ENCODE measurements at places on chromosomes 1 and 21.

GRCh38 chr1:98078596-98078995 is 157.8 kb upstream of the DPYD start:
- no peak for DNase-seq

DNA sequence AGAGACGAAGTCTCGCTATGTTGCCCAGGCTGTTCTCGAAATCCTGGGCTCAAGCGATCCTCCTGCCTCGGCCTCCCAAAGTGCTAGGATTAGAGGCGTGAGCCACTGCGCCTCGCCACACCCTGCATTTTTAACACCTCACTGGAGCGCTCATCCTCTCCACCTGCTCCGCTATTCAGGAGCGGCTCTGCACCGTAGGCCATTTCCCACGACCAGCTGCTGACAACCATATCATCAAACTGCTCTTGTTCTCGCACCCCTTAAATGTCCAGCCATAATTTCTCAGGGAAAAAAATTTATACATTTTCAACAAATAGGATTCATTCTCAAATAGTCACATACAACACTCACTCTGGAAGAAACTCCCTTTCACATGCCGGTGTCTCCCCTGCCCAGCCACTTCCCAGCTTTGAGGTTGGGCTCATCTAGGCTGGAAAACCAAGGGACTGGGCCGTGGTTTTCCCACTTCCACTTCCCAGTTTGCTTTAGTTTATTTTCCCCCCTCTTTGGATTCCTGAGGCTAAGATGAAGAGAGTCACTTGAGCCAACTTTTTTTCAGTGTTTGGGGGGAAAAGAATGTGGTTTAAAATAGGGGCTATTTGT is 639 bp upstream of the IPO9 start:
- peak; percentile 68 for DNase-seq

GRCh38 chr1:206802401-206802800 is 30.1 kb upstream of the IL10 start:
- DNase-seq = no peak

DNA sequence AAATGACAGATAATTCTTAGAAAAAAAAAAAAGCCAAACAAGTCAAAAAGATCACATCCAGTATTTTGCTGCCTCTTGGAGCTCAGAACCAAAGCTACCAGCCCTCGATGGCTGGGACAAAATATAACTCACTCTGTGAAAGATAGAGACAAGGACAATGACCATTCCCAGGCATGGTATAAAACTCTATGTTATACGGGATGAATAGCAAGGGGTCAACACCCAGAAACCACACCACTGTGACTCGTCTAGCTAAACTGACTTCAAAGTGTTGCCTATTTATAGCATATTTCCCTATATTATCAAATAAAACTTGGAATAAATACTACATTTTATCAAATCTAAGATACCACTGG is 10.1 kb downstream of the TMEM63A start:
- DNase-seq = no peak

- no peak for DNase-seq
Measured at GRCh38 chr1:234862360-234862943, 252.5 kb upstream of the IRF2BP2 start.

GRCh38 chr1:116722016-116722838 is 32.0 kb upstream of the CD2 start:
- DNase-seq = peak; percentile 90

GRCh38 chr1:26138974-26139558 is 19.8 kb upstream of the FAM110D start:
- DNase-seq = no peak

- no peak for DNase-seq
Measured at GRCh38 chr1:18401921-18402320, 78.8 kb upstream of the KLHDC7A start.

GRCh38 chr1:244237445-244237844 is 186.4 kb downstream of the ZBTB18 start:
- no peak for DNase-seq

DNA sequence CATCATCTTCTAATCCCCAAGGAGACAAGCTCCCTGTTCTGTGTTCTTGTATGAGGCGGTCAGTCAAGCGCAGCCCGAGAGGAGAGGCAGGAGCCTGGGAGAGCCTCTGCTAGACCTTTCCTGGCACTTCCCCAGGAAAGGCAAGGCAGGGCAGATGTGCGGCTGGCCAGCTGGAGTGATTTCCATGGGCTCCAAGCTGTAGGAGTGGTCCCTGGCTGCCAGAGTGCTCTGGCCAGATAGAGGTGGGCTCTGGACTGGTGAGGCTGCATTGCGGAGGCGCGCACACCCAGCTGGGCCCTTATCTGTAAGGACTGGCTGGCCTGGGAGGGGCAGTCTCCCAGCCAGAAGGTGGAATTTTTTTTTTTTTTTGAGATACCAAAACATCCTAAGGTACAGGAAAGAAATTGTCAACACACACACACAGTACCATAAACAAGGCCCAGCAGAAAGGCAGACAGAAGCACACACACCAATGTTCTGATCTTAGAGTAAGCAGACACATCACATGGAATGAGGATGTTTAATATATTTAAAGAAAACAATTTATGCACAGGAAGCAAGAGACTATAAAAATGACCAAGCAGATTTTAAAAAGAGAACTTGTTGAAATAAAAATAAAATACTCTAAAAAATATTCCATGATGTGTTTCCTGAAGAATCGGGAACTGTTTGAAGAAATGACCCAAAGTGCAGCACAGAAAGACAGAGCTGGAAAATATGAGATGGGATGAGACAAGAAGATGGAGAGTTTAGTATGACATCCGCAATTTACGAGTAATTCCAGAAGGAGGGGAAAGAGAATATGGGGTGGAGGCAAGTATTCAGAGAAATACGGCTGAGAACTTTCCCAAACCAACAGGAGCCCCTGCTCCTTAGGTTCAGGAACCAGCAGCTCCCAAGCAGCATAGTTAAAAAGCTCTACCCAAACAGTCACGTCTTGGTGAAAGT is 13.4 kb downstream of the IBA57 start:
- DNase-seq = no peak

DNA sequence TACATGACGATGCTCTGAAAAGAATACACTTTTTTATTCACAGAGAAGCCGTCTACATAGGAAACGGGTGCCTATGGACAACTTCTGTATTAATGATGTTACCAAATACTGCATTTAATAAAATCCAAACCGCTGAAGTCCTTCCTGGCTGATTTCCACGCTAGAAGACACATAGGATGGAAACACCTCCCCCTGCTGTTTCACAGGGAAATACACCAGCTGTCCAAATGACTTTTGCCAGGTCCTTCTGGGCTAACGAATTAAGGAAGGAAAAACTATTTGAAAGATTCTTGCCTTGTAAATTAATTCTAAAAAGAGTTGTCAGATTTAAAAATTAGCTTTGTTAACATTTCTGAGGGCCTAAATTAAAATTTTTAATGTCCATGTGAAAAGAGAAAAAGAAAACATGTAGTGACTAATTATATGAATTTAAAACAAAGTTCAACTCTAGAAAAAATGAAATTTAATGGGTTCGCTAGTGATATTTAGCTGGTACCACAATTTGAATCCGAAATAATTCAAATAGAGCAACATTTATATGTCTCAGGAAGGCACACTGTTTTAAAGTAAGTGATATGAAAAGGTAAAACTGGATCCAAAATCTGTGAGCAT is 146.0 kb downstream of the RERE start:
- peak; percentile 70 for DNase-seq

DNA sequence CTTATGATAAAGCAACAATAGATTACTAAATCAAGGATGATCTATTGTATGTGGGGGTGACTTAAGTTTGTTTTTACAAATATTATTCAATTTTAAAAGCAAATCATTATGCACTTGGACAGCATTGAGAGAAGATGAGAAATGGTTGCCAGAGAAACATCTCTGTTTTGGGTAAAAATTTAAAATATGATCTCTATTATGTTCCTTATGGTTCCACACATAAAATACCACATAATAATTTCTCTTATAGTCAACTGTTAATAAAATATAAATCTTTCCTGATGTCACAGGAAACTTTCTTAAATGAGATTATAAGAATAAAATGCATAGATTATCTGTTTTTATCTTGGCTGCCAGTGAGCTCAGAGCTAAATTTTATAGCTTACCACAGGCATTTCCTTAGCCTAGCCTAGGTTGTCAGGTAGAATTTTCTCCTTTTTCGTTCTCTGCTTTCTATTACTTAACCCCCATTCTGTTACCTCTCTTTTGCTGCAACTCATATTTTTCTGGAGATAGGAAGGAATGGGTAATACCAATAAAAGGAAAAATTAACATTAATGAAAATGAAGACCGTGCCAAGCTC is 109.7 kb downstream of the TGFB2 start:
- DNase-seq = no peak

- no peak for DNase-seq
Measured at GRCh38 chr1:21030181-21030580, 146.5 kb downstream of the EIF4G3 start.

DNA sequence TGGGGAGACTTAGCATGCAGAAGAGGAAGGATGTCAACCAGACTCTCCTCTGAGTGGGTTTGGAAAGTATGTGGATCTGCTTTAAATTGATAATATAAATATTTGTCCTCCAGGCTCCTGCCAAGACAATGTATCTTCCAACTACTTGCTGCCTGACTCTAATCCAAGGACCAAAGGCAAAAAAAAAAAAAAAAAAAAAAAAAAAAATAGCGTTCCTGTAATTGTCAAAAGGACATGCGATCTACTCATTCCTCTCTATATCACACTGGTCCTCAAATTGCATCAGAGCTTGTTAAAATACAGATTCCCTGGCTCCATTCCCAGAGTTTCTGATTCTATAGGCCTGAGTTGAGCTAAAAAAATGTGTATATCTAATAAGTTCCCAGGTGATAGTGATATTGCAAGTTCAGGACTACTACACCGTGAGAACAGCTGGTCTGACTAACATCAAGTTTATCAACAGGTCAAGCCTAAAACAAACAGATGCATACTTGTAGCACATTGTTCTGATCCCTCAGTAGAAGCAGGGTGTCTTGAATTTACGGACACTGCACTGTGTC is 141.3 kb downstream of the TNR start:
- DNase-seq = no peak

GRCh38 chr1:154746622-154747299 is 123.3 kb downstream of the KCNN3 start:
- DNase-seq = no peak

GRCh38 chr1:2314273-2314802 is 77.0 kb downstream of the MORN1 start:
- DNase-seq = peak; percentile 22

GRCh38 chr1:11354893-11355553 is 82.0 kb downstream of the UBIAD1 start:
- peak; percentile 74 for DNase-seq

DNA sequence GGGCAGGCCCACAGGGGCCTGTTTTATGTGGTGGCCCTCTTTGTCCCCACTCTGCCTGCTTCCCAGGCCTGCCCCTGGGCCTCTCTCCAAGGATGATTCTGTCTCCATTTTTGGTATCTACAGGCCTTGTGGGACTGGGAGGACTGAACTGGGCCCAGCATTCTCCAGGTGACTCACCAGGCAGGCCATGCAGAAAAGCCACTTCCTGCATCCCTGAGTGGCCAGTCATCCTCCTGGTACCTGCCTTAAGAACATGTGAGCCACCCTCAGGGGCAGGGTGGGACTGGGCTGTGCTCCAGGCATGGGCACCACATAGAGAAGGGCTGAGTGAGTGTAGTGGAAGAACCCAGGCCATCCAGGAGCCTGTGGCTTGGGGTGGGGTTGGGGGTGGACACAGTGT is 20.0 kb upstream of the BCAR3 start:
- DNase-seq = no peak

- DNase-seq = no peak
Measured at GRCh38 chr1:235327559-235328270, at the start of gene ARID4B. Gene ARID4B (minus strand): TSS chr1:235328179. CDS start chr1:235326919, 1,260 bp downstream.

DNA sequence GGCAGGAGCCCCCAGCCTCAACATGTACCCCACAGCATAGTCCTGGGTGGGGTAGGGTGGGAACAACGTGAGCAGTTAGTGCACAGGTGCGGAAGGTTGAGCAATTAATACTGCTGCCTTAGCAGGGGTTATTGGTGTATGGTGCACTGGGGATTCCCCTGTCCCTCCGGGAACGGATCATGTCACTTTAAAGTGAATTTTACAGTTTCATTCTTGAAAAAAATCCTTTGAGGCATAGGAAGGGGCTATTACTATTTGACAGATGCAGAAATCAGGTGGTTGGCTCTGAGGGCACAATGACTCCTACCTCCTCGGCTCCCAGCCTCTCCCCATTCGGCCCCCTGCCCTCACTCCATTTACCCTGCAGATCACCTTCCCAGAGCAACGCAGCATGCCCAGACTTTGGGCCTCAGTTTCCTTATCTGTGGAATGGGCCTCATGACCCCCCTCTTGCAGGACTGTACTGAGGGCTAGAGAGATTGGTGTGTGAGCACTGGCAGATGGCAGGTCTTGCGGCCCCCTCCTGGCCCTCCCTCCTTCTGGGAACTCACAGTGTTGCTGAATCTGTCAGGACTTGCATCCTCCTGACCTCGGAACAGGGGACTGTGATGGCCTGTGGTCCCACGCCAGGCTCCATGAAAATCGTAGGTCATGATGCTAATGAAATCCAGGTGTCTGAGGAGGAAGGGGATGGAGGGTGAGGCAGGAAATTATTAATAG is 5.1 kb upstream of the MYBPH start:
- DNase-seq = no peak

DNA sequence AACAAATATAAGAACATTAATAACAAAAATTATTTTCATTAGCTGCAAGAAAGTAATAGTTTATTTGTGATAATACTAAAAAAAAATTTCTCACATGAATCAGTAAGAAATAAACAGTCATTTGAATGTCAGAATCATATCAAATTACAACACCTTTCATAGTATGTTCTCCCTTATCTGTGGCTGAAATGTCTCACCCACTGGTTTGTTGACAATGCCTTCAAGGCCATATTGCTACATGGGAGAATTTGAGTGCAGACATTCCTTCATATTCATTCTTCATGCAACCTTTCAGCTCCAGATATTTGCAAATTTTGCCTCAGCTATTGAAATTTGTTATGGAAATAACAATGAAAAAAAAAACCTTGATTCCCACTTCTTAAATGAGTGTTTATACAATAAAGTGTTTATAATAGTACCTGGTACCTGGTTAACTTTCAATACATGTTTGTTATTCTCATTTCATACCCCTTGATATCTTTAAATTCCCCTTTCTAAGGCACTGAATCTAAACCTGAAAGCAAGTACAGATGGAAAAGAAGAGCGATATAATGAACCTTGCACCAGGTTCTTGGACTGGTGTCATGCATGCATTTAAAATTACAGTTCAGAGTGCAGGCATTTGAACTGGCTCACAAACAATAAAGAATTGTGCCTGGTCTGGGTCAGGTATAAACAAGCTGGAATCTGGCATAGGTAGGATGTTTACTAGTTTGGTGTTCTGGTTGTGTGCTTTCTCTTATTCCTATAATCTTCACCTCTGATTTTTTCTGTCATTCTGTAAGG is 242.2 kb upstream of the ADGRL2 start:
- DNase-seq = no peak

GRCh38 chr1:117852853-117853553 is 76.4 kb downstream of the GDAP2 start:
- DNase-seq = peak; percentile 82

- DNase-seq = no peak
Measured at GRCh38 chr1:226440512-226440911, 32.6 kb upstream of the PARP1 start.

GRCh38 chr1:59605761-59606160 is 209.0 kb upstream of the HOOK1 start:
- DNase-seq = no peak

- no peak for DNase-seq
Measured at GRCh38 chr21:32962268-32962667, 63.5 kb upstream of the OLIG2 start.

GRCh38 chr1:230220907-230221306 is 153.9 kb downstream of the GALNT2 start:
- no peak for DNase-seq

GRCh38 chr1:171654942-171655745 is 2.7 kb upstream of the MYOC start:
- peak; percentile 74 for DNase-seq

GRCh38 chr1:11790880-11791715 is 14.7 kb downstream of the MTHFR start:
- DNase-seq = no peak
